ENCODE measurements at places on chromosomes 2 and 18. TPM values are rescaled to one million over a fixed set of nuclear protein-coding genes. Genes with fewer than 3 reads are reported as not detected.

DNA sequence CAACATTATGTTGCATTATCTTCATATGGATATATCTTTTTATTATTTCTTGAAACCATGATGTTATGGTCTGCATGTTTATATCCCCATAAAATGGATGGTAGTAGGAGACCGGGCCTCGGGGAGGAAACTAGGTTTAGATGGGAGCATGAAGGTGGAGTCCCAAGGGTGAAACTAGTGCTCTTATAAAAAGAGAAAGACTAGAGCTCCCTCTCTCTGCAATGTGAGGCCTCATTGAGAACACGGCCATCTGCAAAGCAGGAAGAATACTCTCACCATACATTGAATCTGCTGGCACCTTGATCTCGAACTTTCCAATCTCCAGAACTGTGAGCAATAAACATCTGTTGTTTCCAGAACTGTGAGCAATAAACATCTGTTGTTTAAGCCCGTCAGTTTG lies 64.0 kb downstream of the NXPH2 start:
- DNase-seq, result no peak

- DNase-seq, result no peak
These were observed 7.9 kb downstream of the SS18 start for GRCh38 chr18:26082475-26082874.

DNA sequence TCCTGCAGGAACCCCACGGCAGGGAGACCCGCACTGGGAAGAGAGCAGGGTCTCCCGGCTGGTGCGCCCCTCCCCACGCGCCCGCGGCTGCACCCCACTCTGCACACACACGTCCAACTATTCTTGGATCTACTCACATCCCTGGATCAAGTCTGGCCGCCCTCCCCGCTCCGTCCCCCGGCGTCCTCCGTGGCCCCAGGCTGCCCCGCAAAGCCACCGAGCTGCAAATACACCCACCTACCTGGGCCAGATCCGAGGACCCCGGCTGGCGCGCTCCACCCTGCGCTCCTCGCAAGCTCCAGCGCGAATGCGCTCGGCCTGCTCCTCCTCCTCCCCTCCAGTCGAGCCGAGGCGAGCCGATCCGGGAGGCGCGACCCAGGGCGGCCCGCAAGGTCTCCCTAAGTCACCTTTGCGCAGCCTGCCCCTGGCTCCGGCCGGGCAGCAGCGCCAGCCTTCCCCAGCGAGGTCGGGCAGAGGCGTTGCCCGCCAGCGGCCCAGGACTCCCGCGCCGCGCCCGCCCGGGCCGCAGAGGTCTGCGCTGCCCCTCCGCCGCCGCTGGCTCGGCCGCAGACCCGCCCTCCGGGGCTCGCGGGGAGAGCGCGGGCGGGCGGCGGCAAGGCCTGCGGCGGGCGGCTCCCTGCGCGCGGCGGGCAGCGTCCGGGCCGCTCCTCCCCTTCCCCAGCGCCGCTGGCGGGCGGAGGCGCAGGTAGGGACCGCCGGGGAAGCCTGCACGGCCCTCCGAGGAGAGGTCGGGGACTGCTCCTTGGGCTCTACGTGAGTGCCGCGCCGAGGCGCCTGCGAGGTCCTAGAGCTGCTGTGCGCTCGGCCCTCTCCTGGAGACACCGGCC lies 126.0 kb downstream of the OSBPL1A start:
- peak; percentile 67 for DNase-seq

Gene DIPK1C
- not detected for total RNA-seq

DNA sequence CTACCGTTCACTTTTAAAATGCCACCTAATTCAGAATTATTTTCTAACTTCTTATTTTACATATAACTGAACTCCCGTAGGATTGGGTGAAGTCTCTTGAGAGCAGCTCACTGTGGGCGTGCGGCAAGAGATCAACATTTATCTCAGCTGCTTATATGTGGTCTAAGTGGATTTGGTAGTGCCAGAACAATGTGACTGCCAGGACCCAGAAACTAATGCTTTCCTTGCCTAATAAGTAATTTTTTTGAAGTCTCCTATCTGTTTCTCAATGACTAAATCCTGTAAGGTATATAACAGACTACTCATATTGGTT lies 11.2 kb upstream of the NFE2L2 start:
- no peak for DNase-seq

GRCh38 chr2:182916417-182916816 lies 50.0 kb upstream of the FRZB start:
- DNase-seq, result no peak

Gene DNAJC27
- 8.1 TPM for total RNA-seq

DNA sequence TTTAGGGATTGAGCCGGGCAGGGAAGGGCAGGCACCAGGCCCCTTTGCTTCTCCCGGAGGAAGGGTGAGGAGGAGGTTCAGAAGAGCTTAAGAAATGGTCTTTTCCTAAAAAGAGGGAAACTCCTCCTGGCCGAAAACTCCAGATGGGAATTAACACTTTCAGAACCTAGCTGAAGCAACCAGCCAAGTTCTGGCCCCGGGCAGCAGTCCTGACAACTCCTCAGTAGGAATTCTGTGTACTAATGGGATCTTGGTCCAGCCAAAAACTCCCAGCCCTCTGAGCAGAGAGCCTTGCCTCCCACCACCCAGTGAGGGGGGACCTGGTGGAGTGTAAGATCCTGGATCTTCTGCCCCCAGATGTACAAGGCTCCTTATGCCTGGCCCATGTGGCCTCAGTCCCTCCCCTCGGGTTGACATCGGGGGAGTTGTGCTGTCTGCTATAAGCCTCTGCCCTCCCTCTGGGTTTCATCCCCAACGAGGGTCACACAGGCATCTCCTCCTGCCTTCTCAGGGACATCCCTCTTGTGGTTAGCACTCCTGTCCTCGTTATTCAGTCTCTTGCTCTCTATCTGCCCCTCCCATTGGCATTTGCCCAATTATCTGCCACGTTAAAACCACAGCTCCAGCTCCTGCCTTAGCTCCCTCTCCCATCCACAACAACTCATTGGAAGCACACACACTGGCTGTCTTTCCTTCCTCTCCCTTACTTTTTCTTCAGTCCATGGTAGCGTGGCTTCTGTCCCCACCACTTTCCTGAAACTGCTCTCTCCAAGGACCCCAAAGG lies 184.6 kb downstream of the CYP26B1 start:
- no peak for DNase-seq

- DNase-seq, result no peak
These were observed 198.7 kb downstream of the LTBP1 start for GRCh38 chr2:33145459-33145858.

Gene ANO7
- total RNA-seq, result 3.2 TPM

GRCh38 chr2:152322222-152322621 lies 12.8 kb upstream of the FMNL2 start:
- DNase-seq, result no peak

Gene TMEM87B
- total RNA-seq, result 6.2 TPM

GRCh38 chr2:11013196-11013595 lies 101.5 kb downstream of the KCNF1 start:
- DNase-seq, result no peak

Gene GTF3C2
- total RNA-seq, result 114 TPM

DNA sequence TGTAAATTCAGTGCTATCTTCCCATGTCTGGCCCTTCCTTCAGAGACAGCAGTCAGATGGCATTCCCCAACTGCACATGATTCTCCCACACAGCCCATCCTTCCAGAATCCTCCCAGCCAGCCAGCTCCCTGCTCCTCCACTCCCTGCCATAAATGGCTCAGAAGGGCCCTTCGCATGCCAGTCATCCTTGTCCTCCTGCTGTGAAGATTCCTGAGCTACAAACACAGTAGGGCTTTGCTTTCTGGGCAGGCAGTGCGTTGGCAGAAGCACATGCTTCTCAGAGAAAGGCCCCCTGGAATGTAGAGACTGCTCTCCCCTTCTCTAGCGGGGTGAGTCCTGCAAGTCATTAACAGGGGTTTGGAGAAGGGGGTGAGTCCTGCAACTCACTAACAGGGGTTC lies 71.9 kb downstream of the TEX51 start:
- no peak for DNase-seq

GRCh38 chr18:39019989-39020388 lies 1454.4 kb upstream of the CELF4 start:
- DNase-seq, result no peak

Gene LCT
- total RNA-seq, result 0.19 TPM

- no peak for DNase-seq
These were observed 9.0 kb downstream of the STK25 start for GRCh38 chr2:241499146-241499965.

Gene HAAO
- total RNA-seq, result 3.5 TPM

GRCh38 chr2:153953761-153954160 lies 82.0 kb downstream of the GALNT13 start:
- no peak for DNase-seq

- no peak for DNase-seq
These were observed 15.4 kb downstream of the HK2 start for GRCh38 chr2:74849228-74849892.

Gene DPYSL5
- 201 TPM for total RNA-seq

GRCh38 chr18:23924813-23925212 lies 89.7 kb upstream of the TTC39C start:
- DNase-seq, result no peak

Gene SLC8A1
- 4.7 TPM for total RNA-seq

DNA sequence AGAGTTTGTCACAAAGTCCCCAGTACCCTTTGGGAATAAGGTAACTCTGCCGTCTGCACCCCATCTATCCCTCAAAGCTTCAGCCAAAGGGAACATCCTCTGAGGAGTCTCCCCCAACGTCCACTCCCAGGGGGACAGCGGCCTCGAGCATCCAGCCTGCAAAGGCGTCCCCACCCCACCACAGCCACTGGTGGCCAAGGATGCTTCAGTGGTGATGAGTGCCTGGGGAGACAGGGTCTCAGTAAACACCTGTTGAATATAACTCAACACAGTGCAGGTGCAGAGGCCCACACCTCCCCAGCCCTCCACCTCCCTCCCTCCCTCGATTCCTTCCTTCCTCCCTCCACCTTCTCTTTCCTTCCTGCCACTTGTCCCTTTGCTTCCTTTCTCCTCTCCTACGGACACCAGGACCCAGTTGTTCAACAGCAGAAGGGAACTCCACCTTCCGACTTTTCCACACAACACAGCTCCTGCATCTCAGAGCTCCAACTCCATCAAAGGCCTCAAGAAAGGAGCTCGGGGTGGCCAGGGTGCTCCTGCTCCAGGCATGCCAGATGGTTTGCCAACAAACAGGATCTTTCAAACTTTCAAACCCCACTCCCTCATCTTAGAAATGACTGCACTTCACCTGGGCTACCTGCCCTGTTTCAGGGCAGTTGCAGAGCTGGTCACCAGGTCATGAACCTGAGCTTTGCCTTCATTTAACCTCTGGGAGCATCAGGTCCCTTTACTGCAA lies 87.8 kb upstream of the SNTG2 start:
- DNase-seq, result no peak

DNA sequence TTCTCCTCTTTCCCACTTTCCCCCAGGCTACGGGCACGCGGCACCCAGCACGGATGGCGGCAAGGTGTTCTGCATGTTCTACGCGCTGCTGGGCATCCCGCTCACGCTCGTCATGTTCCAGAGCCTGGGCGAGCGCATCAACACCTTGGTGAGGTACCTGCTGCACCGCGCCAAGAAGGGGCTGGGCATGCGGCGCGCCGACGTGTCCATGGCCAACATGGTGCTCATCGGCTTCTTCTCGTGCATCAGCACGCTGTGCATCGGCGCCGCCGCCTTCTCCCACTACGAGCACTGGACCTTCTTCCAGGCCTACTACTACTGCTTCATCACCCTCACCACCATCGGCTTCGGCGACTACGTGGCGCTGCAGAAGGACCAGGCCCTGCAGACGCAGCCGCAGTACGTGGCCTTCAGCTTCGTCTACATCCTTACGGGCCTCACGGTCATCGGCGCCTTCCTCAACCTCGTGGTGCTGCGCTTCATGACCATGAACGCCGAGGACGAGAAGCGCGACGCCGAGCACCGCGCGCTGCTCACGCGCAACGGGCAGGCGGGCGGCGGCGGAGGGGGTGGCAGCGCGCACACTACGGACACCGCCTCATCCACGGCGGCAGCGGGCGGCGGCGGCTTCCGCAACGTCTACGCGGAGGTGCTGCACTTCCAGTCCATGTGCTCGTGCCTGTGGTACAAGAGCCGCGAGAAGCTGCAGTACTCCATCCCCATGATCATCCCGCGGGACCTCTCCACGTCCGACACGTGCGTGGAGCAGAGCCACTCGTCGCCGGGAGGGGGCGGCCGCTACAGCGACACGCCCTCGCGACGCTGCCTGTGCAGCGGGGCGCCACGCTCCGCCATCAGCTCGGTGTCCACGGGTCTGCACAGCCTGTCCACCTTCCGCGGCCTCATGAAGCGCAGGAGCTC lies 35.4 kb downstream of the KCNK3 start:
- DNase-seq, result no peak

Gene POTEI
- total RNA-seq, result 1.3 TPM

DNA sequence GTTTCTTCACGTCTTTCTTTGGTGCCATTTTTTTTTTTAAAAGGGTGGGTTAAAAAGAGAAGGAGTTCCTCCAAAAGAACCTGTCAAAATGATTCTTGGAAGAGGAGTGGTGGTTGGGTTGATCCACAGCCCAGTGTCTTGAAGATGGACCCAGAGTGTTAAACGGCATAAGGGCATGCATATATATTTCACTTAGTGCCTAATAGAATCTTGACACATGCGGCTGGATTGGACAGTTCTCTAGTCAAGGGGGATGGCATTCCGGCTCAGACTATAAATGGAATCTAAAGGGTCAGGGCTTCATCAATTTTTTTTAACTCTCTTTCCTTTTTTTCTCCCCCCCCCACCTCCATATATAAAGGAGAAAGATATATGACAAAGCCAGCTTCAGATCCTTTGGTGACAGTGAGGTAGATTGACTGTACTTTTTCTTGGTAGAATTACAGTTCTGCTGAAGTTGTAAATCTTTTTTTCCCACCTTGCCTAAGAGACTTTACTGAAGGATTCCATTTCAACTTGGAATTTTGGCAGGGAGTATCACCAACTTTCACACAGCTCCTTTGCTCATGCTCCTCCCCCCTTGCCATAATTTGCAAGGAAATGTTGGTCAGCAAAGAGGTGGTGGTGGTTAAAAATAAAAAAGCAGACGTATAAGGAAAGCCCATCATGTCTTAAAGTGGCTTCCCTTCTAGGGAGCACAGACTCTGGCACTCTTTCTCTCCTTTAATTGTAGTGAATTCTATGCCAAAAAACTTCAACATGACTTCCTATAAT lies at the start of gene MYL1:
Gene MYL1 (minus strand): TSS at position 160 of the 774 bp plus-strand sequence. CDS start 132 bp downstream, at position 28.
- DNase-seq, result no peak

- DNase-seq, result no peak
These were observed 133.3 kb downstream of the DNAH6 start for GRCh38 chr2:84649487-84650142.

Gene ABCG8
- not detected for total RNA-seq

- DNase-seq, result no peak
These were observed 84.8 kb downstream of the SETBP1 start for GRCh38 chr18:44765456-44765855.

GRCh38 chr18:13376841-13377351 lies 158.3 kb downstream of the LDLRAD4 start:
- no peak for DNase-seq

GRCh38 chr2:70321370-70321769 lies 19.5 kb upstream of the FAM136A start:
- no peak for DNase-seq

DNA sequence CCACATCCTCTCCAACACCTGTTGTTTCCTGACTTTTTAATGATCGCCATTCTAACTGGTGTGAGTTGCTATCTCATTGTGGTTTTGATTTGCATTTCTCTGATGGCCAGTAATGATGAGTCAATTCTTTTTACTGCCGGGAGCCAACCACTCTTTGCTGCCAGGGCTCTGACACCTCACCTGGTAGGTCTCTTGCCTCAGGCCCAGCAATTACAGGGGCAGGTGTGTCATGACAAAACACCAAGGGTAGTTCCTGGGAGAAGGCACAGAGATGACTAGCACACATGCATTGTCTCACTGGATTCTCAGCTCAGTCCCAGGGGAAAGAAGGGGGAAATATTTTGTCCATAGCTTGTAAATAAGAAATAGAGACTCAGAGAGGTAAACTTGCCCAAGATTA lies 122.3 kb downstream of the CHST9 start:
- no peak for DNase-seq

GRCh38 chr2:190500054-190500502 lies 34.4 kb downstream of the NEMP2 start:
- DNase-seq, result no peak

All from neural crest cell (in vitro differentiated cells).